GM06990 (cell line): ENCODE measurements at places on chromosomes 12 and 14.

DNA sequence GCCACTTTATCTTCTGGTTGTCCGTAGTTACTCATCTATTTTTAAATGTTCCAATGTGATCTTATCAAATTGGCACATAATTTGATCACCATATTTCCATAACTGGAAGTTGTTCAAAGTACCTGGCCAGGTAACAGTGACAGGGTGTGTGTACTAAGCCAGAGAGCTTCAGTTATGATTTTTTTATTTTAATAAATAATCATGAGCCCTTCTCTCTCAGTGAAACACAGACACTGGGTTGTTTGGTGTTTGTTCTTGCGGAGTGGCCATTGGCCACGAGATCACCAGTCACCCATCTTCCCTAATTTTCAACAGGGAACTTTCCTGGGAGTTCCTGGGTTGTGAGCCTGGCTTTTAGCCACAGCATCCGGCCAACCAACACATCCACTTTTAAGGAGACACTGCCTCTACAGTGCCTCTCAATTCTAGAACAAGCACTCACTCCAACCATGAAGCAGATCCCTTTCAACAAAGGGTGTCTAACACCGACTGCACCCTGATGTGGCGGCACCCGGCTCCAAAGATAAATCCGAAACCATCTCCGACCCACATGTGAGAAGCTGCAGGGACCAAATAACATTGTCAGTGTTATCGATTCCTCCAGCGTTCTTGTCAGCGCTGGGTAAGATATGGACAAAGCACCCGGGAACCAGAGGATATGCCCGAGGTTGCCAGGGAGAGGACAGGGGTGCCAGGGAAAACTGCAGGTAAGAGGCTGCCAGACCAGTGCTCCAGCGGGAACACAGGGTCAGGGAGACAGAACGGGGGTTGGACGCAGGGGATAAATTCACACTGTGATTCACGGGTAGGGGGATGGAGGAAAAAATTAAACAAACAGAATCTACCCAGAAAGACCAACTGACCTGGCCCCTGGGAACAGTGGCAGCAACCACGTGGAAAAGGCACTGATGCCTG is 49.9 kb downstream of the FOXN3 start:
- DNase-seq = no peak

DNA sequence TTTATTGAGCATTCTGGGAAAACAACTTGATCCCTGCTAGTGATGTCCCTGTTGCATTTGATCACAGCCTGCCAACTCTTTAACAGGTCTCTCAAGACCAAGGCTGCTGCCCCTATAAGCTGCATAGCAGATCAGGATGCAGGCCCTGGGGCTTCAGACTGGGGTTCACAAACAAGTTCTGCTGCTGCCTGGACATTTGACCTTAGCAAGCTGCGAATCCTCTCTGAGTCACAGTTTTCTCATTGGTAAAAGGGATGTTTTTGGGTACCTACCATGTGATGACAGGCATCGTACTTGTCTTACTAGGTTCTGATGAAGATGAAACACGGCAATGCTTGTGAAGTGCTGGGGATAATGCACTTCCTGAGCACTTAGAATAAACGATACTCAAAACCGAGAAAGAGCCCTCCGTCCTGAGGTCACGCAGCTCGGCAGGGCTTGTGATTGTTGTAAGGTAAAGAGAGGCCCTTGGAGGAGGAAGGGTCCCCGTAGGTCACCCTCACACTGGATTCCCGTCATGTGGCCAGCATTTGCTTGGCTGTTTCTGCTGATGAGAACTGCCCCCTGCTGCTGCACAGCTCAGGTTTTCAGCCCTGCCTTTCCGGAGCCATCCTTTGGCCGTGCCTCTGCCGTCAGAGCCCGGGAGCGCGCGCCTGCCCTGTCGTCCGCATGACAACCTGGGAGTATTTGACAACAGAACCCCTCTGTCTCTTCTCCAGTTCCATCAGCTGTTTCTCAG is 39.1 kb downstream of the TSPAN9 start:
- no peak for DNase-seq

GRCh38 chr14:24815543-24815942 is 181.6 kb upstream of the GZMB start:
- DNase-seq = no peak

DNA sequence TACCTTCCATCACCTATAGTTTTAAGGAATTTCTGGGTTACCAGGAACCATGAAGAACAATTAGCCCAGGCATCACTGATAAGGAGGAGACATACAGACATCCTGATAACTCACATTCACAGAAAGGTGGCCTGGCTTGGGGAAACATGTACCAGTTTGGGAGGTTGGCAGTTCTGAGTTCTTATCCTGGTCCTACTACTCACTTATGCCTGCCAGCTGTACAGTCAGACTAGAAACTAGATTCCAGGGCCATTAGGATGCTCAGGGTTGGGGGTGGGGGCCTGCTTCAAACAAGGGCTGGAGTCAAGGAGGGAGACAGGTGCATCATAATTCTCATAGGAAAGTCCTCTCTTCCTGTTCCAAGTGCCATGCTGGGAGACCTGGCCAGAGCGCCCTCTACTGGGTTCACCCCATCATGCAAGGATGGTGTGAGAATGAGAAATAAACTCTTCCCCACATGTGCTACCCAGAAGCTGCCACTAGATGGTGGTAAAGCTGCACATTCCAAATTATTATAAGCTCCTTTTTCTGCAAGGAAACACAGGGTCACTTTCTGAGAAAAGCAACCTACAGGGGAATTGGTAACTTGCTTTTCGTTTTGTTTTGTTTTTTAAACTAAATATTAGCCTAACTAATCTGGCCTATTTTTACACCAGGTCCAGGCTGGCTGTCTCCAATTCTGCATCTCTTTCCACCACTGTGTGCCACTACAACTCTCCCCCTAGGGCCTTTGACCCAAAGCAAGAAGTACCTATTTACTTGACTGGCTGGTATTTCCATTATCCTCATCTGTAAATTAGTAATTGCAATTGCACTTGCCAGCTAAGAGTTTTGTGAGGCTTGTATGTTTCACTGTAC is 14.5 kb downstream of the OAS2 start:
- peak; percentile 24 for DNase-seq

- no peak for DNase-seq
Observed at GRCh38 chr12:66735275-66735674, 56.4 kb upstream of the GRIP1 start.

GRCh38 chr14:74653386-74654138 is 41.5 kb upstream of the LTBP2 start:
- no peak for DNase-seq

- no peak for DNase-seq
Observed at GRCh38 chr12:20599757-20600156, 95.4 kb upstream of the SLCO1C1 start.

DNA sequence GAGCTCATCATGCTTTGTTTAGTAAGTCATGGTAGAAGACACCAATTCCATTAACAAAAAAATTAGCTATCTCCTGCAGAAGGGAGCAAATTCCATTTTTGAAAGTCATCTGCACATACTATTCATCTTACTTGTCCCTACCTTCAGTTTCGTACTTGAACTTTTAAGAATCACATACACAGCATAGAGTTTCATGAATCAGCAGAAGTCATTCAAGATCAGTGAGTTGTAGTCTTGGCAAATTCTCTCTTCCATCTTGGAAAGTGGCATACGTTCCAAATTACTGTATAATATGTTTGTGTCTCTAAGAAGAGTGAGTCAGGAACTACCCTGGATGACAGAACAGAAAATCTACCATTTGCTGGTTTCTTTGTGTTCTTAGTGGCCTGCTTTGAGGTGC is 14.1 kb downstream of the VRK1 start:
- no peak for DNase-seq

- no peak for DNase-seq
Observed at GRCh38 chr14:94685681-94686485, 73.7 kb downstream of the SERPINA3 start.

DNA sequence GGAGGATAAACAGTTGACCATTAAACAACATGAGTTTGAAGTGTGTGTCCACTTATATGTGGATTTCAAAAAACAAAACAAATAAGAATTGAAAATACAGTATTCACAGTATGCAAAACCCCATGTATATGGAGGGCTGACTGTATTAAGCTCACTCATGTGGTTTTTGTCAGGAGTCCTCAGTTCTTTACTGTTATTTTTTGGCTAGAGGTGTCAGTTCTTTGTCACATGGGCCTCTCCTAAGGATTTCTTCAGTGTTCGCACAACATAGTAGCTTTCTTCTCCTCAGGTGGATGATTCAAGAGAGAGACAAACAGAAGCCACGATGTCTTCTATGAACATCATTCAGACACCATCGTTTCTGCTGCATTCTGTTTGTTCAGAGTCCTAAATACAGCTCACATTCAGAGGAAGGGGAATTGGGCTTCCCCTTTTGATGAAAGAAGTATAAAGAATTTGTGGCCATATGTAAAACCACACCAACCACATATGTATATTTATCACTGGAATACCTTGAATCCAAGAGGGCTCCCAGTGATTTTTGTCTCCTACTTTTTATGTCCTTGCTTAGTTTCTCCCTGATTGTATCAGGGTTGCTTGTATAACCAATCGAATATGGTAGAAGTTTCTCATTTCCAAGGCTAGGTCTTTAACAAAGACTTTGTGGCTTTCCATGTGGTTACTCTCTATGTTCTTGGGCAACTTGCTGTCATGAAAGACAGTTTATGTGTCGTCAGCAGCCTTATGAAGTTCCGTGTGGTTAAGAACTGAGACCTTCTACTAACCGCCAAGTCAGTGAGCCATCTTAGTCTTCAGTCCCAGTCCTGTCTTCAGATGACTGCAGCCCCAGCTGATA is 18.9 kb downstream of the MNAT1 start:
- peak; percentile 68 for DNase-seq

DNA sequence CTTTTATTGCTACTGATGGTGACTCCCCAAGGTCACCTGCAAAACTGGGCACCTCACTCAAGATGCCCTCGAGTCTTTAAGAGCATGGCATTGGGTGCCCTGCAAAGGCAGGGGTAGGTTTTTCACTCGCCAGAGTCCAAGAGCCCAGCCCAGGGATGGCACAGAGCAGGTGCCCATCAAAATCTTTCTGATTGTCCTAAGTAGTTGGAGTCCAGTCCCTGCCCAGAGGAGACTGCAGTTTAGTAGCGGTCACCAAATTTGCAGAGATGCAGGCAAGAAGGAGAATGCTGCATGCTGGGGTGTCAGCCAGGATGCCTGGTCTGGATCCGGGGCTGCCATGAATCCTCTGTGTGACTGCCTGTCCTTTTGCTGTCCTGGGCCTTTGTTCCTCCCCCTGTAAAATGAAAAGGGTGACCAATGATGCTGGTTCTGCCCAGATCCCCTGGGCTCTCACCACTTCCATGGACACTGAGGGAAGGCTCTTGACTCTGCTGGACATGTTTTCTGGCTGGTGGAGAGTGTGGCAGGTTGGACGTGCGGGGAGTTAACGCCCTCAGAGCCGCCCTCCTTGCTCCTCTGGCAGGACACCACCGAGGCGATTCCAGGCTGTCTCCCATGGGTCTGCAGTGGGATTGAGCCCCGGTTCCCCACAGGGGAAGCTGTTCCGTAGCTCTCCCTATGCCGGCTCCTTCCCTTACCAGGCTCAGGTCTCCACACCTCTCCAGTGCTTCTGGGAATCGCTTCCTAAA is 41.3 kb downstream of the DLK1 start:
- DNase-seq = no peak

DNA sequence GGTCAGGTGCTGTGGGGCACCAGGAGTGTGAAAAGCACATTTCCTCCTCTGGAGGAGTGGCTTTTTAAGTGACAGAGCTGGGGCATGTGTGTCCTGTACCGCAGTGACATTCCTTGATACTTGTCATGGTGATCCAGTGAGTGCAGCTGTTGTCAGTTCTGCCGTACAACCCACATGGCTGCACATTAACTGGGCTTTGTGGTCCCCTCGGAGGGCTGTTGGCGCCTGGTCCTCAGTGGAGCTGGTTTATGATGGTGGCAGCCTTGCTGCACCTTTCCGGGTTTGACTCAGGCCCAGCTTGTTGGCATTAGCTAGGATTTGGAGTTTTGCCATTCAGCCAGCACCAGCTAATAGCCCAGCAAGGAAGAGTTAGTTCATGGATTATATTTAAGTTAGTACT is 77.0 kb downstream of the SLC25A47 start:
- no peak for DNase-seq

- no peak for DNase-seq
Observed at GRCh38 chr14:92470215-92470614, 43.4 kb upstream of the RIN3 start.

DNA sequence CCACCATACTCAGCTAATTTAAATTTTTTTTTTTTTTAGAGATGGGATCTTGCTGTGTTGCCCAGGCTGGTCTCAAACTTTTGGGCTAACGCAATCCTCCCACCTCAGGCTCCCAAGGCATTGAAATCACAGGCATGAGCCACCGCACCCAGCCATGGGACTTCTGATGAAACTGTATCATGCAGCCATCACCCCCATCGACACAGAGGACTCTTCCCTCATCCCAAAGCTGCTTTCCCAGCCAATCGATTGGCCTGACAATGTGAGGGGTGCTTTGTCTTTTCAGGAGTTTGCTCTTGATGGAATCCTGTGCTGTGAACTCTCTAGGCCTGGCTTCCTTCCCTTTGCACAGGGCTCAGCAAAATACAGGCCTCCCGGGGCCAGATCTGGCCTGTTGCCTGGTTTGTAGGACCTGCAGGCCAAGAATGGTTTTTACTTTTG is 59.6 kb upstream of the NCOR2 start:
- no peak for DNase-seq

DNA sequence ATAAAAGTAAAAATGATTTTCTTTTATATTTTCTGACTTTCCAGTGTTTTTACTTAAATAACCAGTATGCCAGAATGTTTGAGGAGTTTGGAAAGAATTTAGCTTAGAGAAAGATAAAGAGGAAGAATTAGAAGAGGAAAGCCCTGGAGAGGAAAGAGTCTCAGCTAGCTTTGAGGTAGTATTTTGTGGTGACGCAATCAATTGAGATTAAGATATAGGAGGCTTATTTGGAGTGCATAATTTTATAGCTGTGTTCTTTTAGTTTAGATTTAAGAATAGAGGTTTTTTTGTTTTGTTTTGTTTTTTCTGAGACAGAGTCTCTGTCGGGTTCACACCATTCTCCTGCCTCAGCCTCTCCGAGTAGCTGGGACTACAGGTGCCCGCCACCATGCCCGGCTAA is 18.1 kb downstream of the CLEC2B start:
- DNase-seq = no peak

- DNase-seq = no peak
Observed at GRCh38 chr14:90756755-90757345, 59.4 kb downstream of the TTC7B start.

DNA sequence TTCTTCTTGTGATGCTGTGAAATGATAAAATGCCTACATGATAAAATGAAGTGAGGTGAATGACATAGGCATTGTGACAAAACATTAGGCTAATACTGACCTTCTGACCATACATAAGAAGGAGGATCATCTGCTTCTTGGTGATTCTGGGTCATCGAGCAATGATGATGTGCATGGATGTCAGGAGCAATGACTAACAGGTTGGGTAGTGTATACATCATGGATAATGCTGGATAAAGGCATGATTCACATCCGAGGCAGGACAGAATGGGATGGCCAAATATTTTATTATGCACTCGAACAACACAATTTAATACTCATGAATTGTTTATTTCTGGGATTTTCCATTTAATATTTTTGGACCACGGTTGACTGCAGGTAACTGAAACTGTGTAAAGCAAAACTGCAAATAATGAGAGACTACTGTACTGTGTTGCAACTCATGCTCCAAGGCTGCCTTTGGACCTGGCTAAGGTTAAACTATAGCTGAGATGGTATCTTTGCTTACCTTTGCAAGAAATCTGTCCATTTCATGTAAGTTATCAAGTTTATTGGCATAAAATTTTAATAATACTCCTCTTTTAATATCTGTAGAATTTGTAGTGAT is 7.6 kb upstream of the SLC25A21 start:
- DNase-seq = no peak

GRCh38 chr14:57735276-57735675 is 130.6 kb downstream of the SLC35F4 start:
- no peak for DNase-seq
